Activated naive CD4-positive, alpha-beta T cell treated with anti-CD3 and anti-CD28 coated beads, Interleukin-2, amount 50 U/mL, for 16 hours (primary cell): ENCODE measurements at places on chromosomes 5 and 9.

DNA sequence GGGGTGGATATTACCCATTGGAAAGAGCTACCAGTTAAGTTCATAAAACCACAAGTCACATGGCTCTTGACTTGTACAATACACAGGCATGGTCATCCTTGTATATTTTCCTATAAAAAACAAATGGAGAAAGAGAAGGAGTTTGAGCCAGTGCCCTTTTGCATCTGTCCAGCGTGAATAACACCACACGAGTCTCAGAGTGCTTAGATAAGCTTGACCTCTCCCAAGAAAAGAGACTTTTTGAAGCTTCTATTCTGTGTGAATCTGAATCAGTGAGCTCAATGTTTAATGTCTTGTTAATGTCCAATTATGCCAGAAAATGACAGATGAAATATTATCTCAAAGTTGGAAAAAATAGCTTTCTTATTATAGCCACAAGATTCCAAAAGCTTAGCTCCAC is 30.9 kb upstream of the LPAR1 start:
- DNase-seq, result no peak

DNA sequence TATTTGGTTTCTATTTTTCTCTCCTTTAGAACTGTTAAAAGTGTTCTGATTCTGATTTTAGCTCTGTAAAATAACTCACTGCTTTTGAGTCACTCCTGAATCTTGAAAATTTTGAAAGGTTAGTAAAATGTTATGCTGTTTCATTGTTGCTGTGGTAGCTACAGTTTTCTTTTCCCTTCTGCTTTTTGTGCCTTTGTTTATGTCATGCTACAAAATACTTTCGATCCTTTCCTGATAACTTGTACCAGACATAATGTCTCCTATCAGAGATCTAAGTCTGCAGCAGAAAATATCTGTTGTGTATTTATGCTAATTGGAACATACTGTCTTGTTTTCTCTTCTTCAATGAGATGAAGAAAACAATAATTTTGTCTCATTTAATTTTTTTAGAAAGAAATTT is 26.9 kb upstream of the CEP120 start:
- DNase-seq, result no peak

DNA sequence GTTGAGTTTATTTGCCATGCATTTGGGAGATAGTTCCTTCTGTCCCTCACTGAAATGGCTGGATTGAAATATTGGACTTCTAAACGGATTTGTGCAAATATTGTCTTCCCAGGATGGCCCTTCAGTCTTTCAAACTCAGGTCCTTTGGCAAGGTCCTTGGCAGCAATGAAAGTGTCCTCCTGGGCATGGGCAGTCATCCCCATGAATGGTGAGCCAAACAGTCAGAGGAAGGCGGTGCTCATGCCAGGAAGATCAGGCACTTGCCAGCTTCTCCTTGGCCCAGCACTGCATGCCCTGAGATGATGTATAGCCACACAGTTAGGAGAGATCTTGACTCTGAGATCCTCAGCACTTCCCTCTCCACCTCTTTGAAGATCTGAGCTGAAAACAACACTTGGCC is 221.4 kb upstream of the KLF4 start:
- no peak for DNase-seq

DNA sequence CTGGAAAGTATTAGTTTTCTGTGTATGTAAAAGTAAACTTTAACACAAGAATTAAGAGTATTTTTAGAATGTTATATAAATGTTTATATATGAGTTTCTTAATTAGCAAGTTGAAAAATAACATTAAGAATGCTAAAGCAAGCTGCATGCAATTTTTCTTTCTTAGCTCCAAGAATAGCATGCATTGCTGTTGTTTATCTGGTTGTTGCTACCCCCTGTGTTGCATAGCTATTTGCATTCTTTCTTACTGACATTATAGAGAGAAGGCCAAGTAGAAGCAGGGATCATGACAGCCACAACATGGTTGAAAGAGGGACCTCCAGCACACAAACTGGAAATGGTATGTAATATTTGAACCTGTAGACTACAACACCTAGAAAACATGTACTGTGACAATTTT is 94.8 kb downstream of the ERCC6L2 start:
- no peak for DNase-seq

GRCh38 chr5:111787006-111787405 is 30.0 kb upstream of the NREP start:
- DNase-seq, result no peak

GRCh38 chr5:144464306-144464705 is 293.6 kb downstream of the KCTD16 start:
- no peak for DNase-seq

- no peak for DNase-seq
These were observed 16.3 kb upstream of the IGFBPL1 start for GRCh38 chr9:38440516-38440915.

- no peak for DNase-seq
These were observed 340.3 kb downstream of the KDM4C start for GRCh38 chr9:7097785-7098752.

DNA sequence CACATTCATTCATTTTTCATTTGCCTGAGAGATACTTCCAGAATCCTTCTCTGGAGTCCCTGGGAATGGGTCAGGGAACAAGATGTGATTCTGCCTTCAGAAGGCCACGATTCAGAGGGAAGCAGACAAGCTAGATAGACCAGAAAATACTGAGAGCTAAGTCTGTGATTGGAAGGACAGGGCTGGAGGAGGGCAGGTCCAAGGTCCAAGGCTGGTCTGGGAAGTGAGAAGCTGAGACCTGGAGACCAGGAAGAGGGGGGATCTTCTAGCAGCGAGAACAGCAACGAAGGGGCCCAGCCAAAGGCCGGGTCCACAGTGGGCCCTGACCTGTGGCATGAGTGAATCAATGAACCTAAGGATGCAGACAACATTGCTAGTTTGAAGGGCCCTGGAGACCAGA is 4.1 kb upstream of the IER5L start:
- DNase-seq, result no peak

- DNase-seq, result no peak
These were observed 24.5 kb upstream of the EXOC3 start for GRCh38 chr5:418162-419121.

- no peak for DNase-seq
These were observed 65.3 kb downstream of the ICE1 start for GRCh38 chr5:5487585-5488360.

GRCh38 chr9:128182893-128183588 is 8.3 kb downstream of the CIZ1 start:
- no peak for DNase-seq
